ENCODE measurements at places on chromosomes 5 and 9.

DNA sequence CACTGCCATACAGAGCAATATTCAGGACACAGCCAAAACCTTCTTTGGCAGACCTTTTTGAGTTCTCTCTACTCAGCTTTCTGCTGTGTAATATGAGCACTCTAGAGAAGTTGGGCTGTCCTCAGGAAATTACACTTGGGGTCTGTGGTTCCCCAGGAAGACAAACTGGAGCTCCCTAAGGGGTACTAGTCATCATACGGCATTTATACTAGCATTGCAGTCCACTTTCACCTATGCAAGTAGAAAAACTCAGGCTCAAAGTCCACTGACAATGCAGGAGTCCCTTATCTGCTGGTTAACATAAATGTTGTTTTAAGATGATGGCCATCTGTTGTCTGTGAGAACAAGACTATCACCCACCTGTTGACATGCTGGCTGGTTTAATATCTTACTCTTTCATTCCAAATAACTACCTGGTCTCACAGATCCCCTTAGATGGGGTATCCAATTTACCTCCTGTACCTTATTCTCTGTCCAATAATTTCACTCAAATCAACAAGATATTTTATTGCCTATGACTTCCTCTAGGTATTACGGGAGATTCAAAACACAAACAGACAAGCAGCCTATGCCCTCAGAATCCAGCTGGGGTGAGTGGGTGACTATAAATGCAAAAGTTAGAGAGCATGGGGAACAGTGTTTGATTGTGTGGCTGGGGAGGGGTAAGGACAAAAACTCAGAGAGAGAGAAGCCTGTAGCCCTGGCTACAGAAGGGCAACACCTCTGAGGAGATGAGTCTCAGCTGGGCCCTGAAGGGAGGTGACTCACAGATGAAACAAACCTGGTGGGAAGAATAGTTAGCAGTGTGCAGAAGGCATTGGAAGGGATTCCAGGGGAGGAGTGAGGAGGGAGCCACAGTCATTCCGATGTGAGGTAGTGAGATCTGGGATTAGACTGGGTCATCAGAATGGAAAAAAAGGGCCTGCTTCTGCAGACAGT is 10.2 kb downstream of the DOCK8 start:
- no peaks in the 10 kb centered on the region for H3K36me3 ChIP-seq
- no peak overlapping the region for H3K27ac ChIP-seq
- H3K4me1 ChIP-seq = no peaks in the 10 kb centered on the region
- no peaks in the 10 kb centered on the region for H3K27me3 ChIP-seq

GRCh38 chr9:18756712-18757125 is 276.3 kb downstream of the SAXO1 start:
- H3K36me3 ChIP-seq = no peaks in the 10 kb centered on the region
- H3K27me3 ChIP-seq = no peaks in the 10 kb centered on the region
- H3K27ac ChIP-seq = no peak overlapping the region
- peaks cover 11% of the 10 kb centered on the region for H3K4me1 ChIP-seq

GRCh38 chr5:78792345-78793055 is 143.9 kb upstream of the LHFPL2 start:
- peaks cover 17% of the 10 kb centered on the region for H3K4me1 ChIP-seq
- H3K4me3 ChIP-seq = no peak overlapping the region
- H3K36me3 ChIP-seq = no peaks in the 10 kb centered on the region

GRCh38 chr5:115398719-115399118 is 102.3 kb upstream of the CCDC112 start:
- H3K27ac ChIP-seq = no peak overlapping the region
- H3K4me1 ChIP-seq = no peaks in the 10 kb centered on the region
- H3K36me3 ChIP-seq = no peaks in the 10 kb centered on the region
- no peaks in the 10 kb centered on the region for H3K27me3 ChIP-seq
- no peak for DNase-seq

DNA sequence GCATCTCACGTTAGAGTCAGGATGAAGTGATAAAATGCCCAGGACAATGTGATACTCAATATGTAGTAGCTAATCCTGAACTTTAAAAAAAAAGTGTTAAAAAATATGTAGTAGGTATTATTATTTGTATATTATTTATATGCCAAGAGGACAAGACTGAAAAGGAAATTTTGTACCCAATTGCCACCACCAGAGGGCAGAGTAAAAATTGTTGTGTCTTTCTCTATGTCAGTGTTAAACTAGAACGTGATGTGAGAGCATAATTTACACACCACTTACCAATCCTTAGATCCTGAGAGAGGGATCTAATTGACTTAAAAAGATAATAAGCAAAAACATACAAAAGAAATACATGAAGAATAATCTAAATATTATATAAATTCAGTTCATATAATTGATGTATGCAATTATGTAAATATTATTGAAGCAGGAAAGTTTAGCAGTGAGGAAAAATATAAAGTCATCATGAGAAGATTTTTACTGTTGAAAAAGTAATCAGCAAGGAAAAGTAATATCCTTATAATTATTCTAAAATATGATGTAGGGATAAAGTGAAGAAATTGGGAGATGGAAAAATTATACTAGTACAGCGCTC is 288.9 kb downstream of the RAB3C start:
- H3K4me3 ChIP-seq = no peak overlapping the region
- H3K27ac ChIP-seq = no peak overlapping the region
- no peaks in the 10 kb centered on the region for H3K27me3 ChIP-seq
- H3K4me1 ChIP-seq = no peaks in the 10 kb centered on the region
- H3K36me3 ChIP-seq = no peaks in the 10 kb centered on the region

GRCh38 chr5:33046091-33046490 is 335.0 kb downstream of the NPR3 start:
- no peak for DNase-seq
- H3K4me1 ChIP-seq = no peaks in the 10 kb centered on the region
- no peaks in the 10 kb centered on the region for H3K36me3 ChIP-seq
- H3K4me3 ChIP-seq = no peak overlapping the region
